ENCODE measurements at places on chromosomes 6 and 20. TPM values are rescaled to one million over a fixed set of nuclear protein-coding genes. Genes with fewer than 3 reads are reported as not detected.

The OSTM1 gene
- 55.6 TPM for total RNA-seq

The OTOR gene
- not detected for total RNA-seq

The SLC32A1 gene
- not detected for total RNA-seq

GRCh38 chr6:3286641-3287171 is 28.0 kb downstream of the PSMG4 start:
- DNase-seq = no peak
- H3K4me1 ChIP-seq = no peaks in the 10 kb centered on the region
- H3K27ac ChIP-seq = no peak overlapping the region
- peaks cover 6% of the 10 kb centered on the region for H3K36me3 ChIP-seq
- no peak overlapping the region for H3K4me3 ChIP-seq

DNA sequence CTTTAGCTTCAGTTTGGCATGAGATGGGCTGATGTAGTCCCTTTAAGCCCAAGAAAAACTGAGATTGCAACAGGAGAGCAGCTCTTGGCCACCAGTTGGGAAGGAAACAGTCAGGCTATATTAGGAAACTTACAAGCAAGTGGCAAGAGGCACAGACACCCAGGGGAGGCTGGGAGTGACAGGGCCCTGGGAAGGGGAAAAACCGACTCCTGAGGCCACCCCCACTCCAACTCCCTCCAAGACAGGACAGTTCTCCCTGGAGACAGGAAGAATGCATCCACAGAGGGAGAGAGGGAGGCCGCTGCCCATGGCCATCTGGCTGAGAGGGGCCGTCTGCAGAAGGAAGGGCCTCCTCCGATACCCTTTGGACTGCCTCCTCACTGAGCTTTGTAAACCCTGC is 20.5 kb downstream of the JPH2 start:
- peaks cover 11% of the 10 kb centered on the region for H3K27me3 ChIP-seq
- no peaks in the 10 kb centered on the region for H3K4me1 ChIP-seq
- no peak overlapping the region for H3K27ac ChIP-seq
- H3K36me3 ChIP-seq = no peaks in the 10 kb centered on the region
- no peak for DNase-seq
